ENCODE measurements at places on chromosomes 11 and 22. TPM values are rescaled to one million over a fixed set of nuclear protein-coding genes. Genes with fewer than 3 reads are reported as not detected.

MPEG1 gene
- total RNA-seq = 29.8 TPM

MRGPRX4 gene
- total RNA-seq = not detected

- H3K36me3 ChIP-seq = no peaks in the 10 kb centered on the region
- no peaks in the 10 kb centered on the region for H3K27me3 ChIP-seq
- no peak overlapping the region for H3K27ac ChIP-seq
- H3K4me3 ChIP-seq = no peak overlapping the region
- no peak for DNase-seq
- no peaks in the 10 kb centered on the region for H3K4me1 ChIP-seq
Measured at GRCh38 chr11:134682577-134682976, 270.5 kb upstream of the B3GAT1 start.

DNA sequence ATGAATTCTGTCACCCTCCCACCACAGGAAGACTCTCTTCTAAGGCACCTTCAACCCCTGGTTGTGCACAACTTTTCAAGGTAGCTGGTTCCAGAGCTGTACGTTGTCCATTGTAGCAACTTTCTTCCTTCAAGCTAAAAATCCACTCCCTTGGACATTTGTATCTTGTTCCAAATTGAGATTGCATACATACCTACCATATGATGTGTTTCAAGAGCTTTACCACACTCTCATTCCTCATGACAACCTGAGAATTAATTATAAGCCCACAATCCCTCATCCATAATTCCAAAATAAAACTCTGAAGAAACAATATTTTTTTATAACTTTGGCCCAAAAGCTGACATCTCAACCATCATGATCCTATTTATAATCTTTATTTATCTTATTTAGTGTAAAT is 3.0 kb downstream of the OR52W1 start:
- H3K27me3 ChIP-seq = no peaks in the 10 kb centered on the region
- H3K27ac ChIP-seq = no peak overlapping the region
- no peaks in the 10 kb centered on the region for H3K4me1 ChIP-seq
- no peaks in the 10 kb centered on the region for H3K36me3 ChIP-seq

DNA sequence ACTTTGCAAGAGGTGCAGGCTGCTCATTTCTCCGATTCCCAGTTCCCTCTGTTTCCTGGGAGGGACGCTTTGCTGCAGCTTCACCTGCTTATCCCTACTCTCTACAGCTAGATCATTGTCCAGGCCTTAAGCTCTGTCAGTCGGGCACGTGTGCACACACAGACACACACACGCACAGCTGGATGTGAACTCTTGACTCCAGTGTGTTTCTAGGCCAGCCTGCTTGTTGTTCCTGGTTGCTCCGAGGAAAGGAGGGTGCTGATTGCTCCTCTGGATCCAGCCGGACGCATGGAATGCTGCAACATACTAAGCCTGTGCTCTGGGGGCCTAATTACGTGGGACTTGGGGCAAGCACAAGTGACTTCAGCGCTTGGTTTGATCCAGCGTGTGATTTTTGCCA is 19.7 kb downstream of the ZNRF3 start:
- no peak overlapping the region for H3K4me3 ChIP-seq
- no peaks in the 10 kb centered on the region for H3K27me3 ChIP-seq
- no peaks in the 10 kb centered on the region for H3K36me3 ChIP-seq

GRCh38 chr11:119999220-119999619 is 138.7 kb downstream of the TRIM29 start:
- no peak for DNase-seq
- H3K4me3 ChIP-seq = no peak overlapping the region
- H3K27me3 ChIP-seq = no peaks in the 10 kb centered on the region
- H3K27ac ChIP-seq = no peak overlapping the region

GRCh38 chr11:111352231-111352746 is 26.8 kb downstream of the POU2AF1 start:
- H3K27me3 ChIP-seq = no peaks in the 10 kb centered on the region
- no peaks in the 10 kb centered on the region for H3K36me3 ChIP-seq
- H3K27ac ChIP-seq = no peak overlapping the region
- H3K4me3 ChIP-seq = no peak overlapping the region
- DNase-seq = no peak

DNA sequence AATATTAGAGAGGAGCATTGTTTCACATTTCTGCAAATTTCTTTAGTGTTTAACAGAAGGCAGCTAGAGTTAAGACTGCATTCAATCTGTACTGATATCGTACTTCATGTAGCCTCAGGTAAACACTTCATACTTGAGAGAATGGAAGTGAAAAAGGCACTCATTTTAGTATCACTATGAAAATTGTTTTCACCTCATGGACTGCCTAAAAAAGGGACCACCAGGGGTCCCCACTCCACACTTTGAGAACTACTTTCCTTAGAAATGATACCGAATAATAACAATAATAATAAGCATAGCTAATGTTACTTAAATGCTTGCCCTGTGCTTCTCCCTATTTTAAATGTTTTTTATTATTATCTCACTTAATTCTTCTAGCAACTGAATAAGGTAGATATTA is 95.1 kb downstream of the BLID start:
- no peak overlapping the region for H3K4me3 ChIP-seq
- no peak for DNase-seq
- peaks cover 20% of the 10 kb centered on the region for H3K4me1 ChIP-seq
- no peak overlapping the region for H3K27ac ChIP-seq

DNA sequence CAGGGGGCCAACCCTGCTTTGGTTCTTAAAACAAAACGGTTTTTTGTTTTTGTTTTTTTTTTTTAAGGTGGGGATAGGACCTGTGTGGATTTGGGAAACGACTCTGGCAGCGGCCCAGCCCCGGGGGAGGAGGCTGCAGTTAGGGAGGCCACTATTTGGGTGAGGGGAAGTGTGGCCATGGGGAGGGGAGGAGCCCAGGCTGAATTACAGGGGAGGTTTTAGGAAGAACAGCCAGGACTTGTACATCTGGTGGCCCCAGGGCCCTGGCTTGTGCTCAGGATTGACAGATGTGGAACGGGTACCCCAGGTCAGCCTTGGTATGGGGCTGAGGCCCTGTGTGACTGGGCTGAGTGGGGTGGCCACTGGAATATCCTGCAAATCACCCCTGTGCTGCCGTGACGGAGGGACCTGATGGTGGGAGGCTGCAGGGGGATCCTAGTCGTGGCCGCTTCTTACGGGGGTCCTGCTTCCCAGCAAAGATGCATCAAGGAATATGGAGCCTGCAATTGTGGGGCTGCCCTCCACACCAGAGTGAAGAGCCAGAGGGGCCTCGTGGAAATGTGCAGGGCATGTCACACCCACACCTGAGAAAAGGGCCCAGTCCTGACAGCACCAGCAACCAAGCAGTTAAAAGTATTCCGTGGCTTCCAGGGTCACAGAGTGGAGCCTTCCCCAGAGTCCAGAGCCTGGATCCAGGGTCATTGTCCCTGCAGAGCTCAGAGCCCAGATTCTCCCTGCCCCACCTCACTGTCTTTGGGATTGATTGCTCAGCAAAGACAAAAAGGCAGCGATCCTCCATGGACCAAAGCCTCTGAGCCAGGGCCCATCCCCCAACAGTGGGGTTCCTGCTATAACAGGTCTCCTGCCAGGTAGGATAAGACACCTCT is 55.2 kb upstream of the WNT7B start:
- no peaks in the 10 kb centered on the region for H3K36me3 ChIP-seq
- no peak for DNase-seq
- H3K4me1 ChIP-seq = peaks cover 23% of the 10 kb centered on the region
- H3K27me3 ChIP-seq = no peaks in the 10 kb centered on the region
- H3K4me3 ChIP-seq = no peak overlapping the region
- H3K27ac ChIP-seq = no peak overlapping the region

- peaks cover 23% of the 10 kb centered on the region for H3K36me3 ChIP-seq
- H3K4me3 ChIP-seq = no peak overlapping the region
- no peak for DNase-seq
- H3K27ac ChIP-seq = no peak overlapping the region
Measured at GRCh38 chr11:86016451-86016850, 52.4 kb downstream of the PICALM start.
